NCI-H446 (cell line): ENCODE measurements at places on chromosomes 2 and 18.

GRCh38 chr2:68225119-68225632 is 27.2 kb downstream of the PPP3R1 start:
- DNase-seq, result no peak

DNA sequence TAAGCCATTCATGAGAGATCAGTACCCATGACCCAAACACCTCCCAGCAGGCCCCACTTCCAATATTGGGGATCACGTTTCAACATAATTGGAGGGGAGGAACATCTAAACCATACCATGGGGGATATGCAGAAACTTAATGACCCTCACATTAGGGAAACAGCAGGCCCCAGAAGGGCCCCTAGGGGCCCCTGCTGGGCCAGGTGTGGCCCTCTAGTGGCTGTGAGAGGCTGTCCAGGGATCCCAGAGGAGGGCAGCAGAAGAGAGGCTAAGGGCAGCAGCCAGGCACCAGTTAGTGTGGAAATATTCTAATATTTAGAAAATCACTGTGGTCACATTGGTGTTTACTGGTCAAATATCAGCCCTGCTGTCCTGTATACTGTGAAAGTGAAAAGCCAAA is 49.3 kb upstream of the ANKRD44 start:
- no peak for DNase-seq

GRCh38 chr18:77495982-77496690 is 246.5 kb downstream of the GALR1 start:
- DNase-seq, result no peak

- DNase-seq, result no peak
Measured at GRCh38 chr18:43863180-43863579, 585.9 kb upstream of the SYT4 start.

GRCh38 chr2:98669675-98670074 is 61.3 kb downstream of the MGAT4A start:
- no peak for DNase-seq
